ENCODE measurements at places on chromosomes 11 and 22. TPM values are rescaled to one million over a fixed set of nuclear protein-coding genes. Genes with fewer than 3 reads are reported as not detected.

DAGLA gene
- total RNA-seq, result under 0.01 TPM

IFITM1 gene
- 7.9 TPM for total RNA-seq

OR8G5 gene
- total RNA-seq, result not detected

GSTT4 gene
- not detected for total RNA-seq

SYT13 gene
- total RNA-seq, result not detected

All from nasal cavity respiratory epithelium epithelial cell of viscerocranial mucosa (primary cell).